ENCODE measurements at places on chromosomes 6 and 20.
A peak's percentile ranks its signal among the peaks of the same experiment; 100 is the strongest.

GRCh38 chr20:49583669-49584417, 15.9 kb upstream of the PTGIS start:
- no peak for DNase-seq

GRCh38 chr20:53774461-53775203, 181.0 kb upstream of the ZNF217 start:
- no peak for DNase-seq

- DNase-seq = peak; percentile 55
These were observed 3.2 kb upstream of the HLA-DMB start for GRCh38 chr6:32943864-32944649.

DNA sequence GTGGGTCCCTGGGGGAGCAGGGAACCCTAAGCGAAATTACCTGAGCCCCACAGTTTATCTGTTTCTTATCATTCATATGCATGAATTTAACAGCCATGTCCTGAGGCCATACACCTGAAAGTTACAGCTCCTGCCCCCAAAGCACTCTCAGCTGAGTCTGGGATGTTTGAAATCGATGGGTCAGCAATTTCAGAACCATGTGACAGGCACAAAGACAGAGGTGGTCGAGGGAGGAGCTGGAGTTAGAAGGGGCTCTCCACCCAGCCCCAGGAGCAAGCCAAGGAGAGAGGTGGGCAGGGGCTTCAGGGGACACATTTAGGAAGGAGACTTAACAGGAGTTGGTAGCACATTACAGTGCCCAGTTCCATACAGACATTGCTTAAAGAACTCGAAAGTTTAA, 14.9 kb downstream of the TTBK1 start:
- no peak for DNase-seq

GRCh38 chr6:84762220-84763002, 2.0 kb downstream of the TBX18 start:
- DNase-seq = no peak

GRCh38 chr20:54668271-54669039, 193.1 kb downstream of the DOK5 start:
- DNase-seq = peak; percentile 3

- DNase-seq = no peak
These were observed 159.2 kb downstream of the ATXN1 start for GRCh38 chr6:16602035-16602434.

GRCh38 chr20:2690213-2690612, 2.4 kb upstream of the EBF4 start:
- DNase-seq = no peak

- DNase-seq = no peak
These were observed 115.5 kb downstream of the ERMARD start for GRCh38 chr6:169866668-169867521.

- DNase-seq = no peak
These were observed 46.2 kb upstream of the RFPL4B start for GRCh38 chr6:112300896-112301295.

- DNase-seq = no peak
These were observed 14.7 kb downstream of the CHRNA4 start for GRCh38 chr20:63346131-63347080.

DNA sequence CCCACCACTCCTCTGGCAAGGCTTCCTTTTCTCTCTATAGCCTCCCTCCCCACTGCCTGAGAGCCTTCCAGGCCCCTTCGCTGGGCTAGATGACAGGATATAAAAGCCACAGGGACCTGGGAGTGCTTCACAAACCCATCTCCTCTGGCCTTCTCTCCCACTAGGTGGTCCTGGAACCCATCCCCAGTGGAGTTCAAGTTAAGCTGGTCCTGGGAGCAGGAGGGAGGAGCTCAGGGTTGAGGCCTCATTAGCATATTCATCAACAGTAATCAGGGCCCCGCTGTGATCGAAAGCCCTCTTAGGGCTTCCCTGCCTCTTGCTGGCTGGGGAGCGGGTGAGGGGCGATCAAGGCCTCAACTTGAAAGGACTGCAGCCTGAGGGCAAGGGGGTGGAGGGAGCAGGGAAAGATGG, 9.1 kb downstream of the EBF4 start:
- DNase-seq = no peak

GRCh38 chr6:51949526-51949925, 137.9 kb downstream of the PKHD1 start:
- DNase-seq = no peak

DNA sequence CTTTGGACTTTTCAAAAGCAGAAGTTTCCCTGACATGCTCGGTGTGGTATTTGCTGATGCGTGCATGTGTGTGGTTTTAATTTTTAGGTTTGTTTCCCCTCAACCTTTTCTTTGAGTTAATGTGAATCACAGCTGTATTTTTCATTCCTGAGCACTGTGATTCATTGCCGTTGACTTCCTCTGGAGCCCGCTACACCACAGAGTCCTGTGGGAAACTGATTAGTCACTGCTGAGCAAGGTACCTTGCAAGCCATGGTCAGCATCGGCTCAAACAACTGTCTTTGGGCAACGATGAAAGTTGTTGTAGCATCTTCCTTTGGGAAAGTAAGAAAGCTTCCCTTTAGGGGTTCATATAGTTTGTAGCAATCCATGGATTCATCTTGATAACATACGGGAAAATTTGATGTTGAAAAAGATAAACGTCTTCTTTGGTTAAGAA, 57.5 kb downstream of the RIN2 start:
- no peak for DNase-seq

DNA sequence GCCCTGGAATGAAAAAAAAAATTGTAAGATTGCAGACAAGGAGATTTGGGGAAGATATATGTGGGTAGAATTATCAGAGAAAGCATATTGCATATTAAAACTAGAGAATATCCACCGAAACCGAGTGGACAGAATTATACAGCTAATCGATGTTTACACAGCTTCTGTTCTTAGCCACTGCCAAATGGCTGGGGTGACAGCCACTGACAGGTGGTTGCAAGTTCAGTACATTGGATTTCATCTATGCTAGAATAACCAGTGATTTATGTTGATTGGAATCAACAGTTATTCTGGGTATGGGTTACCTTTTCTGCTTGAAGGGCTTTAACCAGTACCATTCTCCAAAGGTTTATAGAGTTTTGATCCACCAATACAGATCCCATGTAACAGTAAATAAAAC, 48.4 kb upstream of the THEMIS start:
- no peak for DNase-seq

GRCh38 chr6:73032586-73032985, 192.7 kb downstream of the KHDC1L start:
- no peak for DNase-seq

DNA sequence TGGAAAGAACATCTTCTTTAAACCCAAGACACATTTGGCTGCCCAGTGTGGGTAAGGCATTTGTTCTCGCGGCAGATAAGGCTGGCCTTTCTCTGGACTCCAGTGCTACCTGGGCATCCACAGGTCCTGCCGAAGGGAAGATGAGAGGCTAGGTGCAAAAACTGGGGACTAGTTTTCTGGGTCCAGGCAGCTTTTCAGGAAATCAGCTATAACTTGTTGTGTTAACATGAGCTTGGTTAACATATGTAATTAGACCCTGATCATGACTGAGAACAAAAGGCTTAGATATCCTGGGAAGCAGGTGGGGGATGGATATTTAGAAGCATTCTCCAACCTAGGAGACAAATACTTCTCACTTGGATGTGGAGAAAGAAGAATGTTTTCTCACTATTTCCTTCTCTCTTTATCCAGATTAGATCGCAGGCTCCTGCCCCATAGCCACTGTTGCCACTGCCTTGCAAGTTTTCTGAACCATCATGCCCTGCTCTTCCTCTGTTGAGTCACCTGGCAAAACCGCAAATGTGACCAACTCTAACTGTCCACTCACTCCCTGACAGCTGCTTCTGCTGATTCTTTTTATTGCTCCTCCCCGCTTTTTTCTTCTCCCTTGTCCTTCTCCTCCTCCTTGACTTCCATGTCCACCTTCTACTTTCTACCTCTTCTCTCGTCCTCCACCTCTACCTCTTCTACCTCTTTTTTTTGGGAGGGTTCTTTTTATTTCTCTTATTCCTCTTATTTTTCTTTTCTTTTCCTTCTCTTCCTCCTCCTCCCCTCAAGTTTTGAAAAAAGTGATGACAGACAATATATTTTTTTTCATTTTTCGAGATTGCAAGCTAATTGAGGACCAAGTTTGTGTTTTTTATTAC, 258.1 kb downstream of the UTRN start:
- no peak for DNase-seq

DNA sequence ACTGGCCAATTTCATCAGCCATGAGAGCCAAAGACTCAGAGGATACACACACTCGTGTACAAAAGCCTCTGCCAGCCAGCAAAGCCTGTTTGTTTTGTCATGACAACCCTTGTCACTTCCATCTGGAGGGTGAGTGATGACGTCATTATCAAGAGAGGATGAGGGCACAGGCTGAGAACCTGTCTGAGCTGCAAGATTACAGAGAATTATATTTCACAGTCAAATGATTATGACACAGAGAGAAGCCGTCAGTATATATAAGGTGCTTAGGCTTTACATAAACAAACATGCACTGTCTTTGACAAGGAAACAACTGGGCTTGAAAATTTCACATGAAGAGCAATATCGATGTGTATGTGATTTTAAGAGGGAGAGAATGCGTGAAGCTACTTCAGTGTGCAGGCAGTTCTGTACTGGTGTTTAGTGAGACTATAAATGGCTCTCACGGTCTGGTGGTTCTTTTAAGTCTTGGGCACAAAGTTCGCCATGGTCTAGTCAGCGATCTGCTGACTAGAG, 36.5 kb upstream of the BCLAF1 start:
- no peak for DNase-seq

DNA sequence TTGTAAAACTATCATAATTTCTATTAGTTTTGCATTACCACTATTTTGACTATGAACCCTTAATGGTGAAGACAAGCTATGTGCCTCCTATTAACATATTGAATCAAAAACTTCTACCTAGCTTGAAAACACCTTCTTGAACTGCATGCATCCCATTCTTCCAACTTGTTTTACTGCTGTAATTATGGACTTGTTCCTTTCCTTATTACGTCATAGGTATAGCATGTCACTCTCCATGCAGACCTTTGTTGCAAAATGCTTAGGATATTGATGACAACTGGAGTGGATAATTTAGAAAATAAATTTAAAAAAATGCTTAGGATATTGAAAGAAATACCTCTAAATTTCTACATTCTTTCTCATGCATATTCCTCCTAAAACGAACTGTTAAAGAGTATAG, 219.3 kb downstream of the KCNQ5 start:
- DNase-seq = no peak

Data from naive thymus-derived CD8-positive, alpha-beta T cell (primary cell).